Lung microvascular endothelial cell (primary cell): ENCODE measurements at places on chromosomes 2 and 18. TPM values are rescaled to one million over a fixed set of nuclear protein-coding genes. Genes with fewer than 3 reads are reported as not detected.

SPHKAP gene
- not detected in 2 replicates for total RNA-seq

PDCD1 gene
- not detected in 2 replicates for total RNA-seq

ASXL2 gene
- total RNA-seq, result 3.7 and 4.4 TPM in 2 replicates

DSG2 gene
- 1.7 and 5.8 TPM in 2 replicates for total RNA-seq

RABL2A gene
- 2.4 and 4.8 TPM in 2 replicates for total RNA-seq

DPYSL5 gene
- total RNA-seq, result not detected in 2 replicates

SPP2 gene
- not detected in 2 replicates for total RNA-seq

TNFRSF11A gene
- total RNA-seq, result 18.7 and 31.7 TPM in 2 replicates

UGT1A3 gene
- not detected in 2 replicates for total RNA-seq

EGR4 gene
- total RNA-seq, result under 0.01 TPM in 1 of 2 replicates, not detected in the other

WDR43 gene
- total RNA-seq, result 35.3 and 51.6 TPM in 2 replicates

SLC11A1 gene
- under 0.01 and 0.20 TPM in 2 replicates for total RNA-seq
